ENCODE measurements at places on chromosomes 4 and X.

- DNase-seq: no peak
These were observed 44.8 kb downstream of the PPP2R2C start for GRCh38 chr4:6427439-6428090.

DNA sequence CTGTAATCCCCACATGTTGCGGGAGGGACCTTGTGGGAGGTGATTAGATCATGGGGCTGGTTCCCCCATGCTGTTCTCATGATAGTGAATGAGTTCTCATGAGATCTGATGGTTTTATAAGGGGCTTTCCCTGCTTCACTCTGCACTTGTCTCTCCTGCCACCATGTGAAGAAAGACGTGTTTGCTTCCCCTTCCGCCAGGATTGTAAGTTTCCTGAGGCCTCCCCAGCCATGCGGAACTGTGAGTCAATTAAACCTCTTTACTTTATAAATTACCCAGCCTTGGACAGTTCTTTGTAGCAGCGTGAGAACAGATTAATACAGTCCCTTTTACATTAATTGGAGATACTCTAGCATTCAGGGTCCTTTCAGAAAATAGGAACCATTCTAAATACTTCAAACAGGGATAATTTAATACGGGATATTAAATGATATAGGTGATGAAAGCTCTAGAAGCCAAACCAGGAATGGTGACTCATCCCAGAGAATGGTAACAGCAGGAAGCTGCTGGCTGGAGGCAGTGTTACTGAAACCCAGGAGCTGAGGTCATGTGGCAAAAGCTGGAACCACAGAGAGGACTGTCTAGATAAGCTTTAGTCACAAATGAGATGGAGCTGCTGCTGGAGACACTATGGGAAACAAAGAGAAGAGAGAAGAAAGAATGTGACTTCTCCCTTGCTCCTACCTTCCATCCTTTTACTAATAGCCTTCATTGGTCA is 57.3 kb downstream of the GSTCD start:
- no peak for DNase-seq

GRCh38 chr4:128517739-128518510 is 230.3 kb upstream of the PGRMC2 start:
- no peak for DNase-seq

- no peak for DNase-seq
These were observed 136.1 kb downstream of the C4orf33 start for GRCh38 chr4:129231945-129232588.

- DNase-seq: no peak
These were observed 377.8 kb downstream of the PPP4R3C start for GRCh38 chrX:27085346-27085745.

DNA sequence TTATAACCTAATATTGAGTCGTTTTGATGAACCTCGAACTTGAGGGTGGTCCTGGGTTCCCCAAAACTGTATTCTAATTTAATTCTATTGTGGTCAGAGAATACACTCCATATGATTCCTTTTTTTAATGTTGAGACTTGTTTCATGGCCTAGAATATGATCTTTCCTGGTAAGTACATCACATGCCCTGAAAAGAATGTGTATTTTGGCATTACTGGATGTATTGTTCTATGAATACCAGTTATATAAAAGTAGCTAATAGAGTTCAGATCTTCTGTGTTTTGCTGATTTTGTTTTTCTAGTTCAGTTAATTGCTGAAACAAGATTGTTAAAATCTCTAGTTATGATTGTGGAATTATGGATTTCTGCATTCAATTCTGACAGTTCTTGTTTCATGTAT is 18.8 kb downstream of the PRRG1 start:
- no peak for DNase-seq

GRCh38 chr4:125323654-125324053 is 8.9 kb downstream of the FAT4 start:
- no peak for DNase-seq

- DNase-seq: no peak
These were observed 1.4 kb downstream of the SPATA4 start for GRCh38 chr4:176193938-176194337.

DNA sequence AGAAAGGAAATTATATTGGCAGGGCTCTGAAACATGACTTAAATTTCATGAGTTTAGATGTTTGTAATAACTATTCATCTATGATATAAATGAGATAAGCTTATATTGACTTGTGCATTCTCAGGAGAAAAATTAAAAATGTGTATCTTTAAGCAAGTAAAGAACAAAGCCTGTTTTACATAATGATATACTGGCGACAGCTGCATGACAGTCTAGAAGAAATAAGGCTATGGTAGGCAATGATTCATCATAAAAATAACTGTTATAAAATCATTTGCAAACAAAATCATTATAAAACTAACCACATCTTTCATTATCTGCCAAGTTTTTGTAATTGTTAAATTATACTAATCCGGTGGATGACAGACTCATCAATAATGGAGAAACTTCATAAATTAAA is 188.1 kb downstream of the ADAM29 start:
- no peak for DNase-seq

GRCh38 chrX:23936180-23936579 is 28.4 kb downstream of the CXorf58 start:
- no peak for DNase-seq

DNA sequence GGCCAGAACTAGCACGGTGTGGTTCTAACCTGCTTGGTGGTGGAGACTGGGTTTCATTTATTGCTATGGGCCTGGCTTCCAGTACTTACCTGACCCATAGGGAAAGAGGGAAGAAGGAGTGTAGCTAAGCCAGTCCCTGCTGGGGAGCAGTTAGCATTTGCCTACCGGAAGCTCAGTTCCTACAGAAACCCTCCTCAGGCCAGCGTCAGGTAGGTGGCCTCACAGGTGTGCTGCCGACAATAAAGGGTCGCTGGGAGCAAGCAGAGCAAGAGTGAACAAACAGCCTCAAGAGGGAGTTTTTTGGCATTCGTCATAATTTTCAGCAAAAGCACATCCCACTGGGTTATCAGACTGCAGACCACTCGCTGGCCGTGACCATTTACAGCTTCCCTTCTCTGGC is 740.6 kb upstream of the TENM3 start:
- DNase-seq: no peak

- no peak for DNase-seq
These were observed 112.9 kb downstream of the KCNIP4 start for GRCh38 chr4:21835712-21836111.

- DNase-seq: no peak
These were observed 48.4 kb downstream of the AKAP4 start for GRCh38 chrX:50152456-50152855.

DNA sequence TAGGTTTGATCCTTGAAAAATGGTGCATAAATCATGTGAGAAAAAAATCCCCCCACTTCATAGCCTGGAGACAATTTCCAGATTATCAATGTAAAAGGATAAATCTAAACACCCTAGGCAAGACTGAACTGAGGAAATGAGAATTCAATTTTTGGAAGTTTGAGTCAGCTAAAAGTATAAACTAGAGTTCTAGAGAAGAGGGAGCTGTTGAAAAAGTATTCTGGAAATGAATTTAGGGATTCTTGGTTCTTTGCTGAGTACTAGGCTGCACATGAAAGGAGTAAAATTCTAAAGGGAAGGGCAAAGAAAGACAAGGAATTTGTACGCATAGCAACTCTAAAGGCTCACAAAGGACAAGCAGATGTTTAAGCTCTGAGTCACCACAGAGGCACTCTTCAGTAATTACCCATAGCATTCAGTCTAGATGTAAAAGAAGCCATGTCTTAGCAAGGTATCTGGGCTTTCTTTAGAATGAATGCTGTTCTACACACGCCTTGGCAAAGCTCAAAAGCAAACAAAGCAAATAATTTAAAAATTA is 896.5 kb downstream of the PDHA2 start:
- DNase-seq: no peak

DNA sequence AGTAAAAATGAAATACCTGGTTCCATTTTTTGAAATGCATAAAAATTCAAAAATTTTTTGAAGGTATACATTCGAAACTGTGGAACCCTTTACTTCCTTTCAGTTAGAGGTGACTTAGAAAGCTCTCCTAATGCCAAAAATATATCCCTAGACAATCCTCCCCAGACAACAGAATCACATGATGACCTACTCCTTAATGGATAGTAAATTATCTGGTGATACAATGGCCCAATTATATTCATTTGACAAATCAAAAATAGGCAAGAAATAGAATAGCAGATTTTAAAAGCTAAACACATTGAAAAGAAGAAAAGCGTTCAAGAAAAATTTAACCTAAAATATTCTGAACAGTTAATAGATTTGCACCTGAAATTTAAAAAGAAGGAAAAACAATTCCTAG is 3.5 kb upstream of the UGT2A2 start:
- no peak for DNase-seq

- DNase-seq: no peak
These were observed 142.3 kb downstream of the PAPSS1 start for GRCh38 chr4:107577743-107578142.

GRCh38 chrX:34288782-34289181 is 156.7 kb upstream of the FAM47A start:
- no peak for DNase-seq

Data from natural killer cell treated with Interleukin-12 subunit alpha and Interleukin-12 subunit beta and Interleukin-15 and Interleukin-18, amount 100 ng/mL, for 72 hours (primary cell).